ENCODE measurements at places on chromosomes 3 and 15.

DNA sequence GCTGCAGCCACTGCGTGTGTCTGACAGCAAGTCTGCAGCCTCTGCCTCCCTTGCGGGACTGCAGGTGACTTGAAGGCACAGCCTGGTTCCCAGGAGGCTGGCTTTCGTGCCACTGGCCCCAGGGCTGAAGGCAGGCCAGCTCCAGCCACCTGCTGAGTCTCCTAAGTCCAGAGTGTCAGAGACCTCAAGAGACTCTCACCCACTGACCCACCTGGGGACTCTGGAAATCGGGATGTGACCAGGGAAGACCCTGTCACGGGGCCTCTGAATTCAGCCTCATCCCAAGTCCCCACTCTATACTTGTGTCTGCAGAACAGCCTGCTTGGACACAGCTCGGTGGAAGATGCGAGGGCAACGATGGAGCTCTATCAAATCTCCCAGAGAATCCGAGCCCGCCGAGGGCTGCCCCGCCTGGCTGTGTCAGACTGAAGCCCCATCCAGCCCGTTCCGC lies 16.3 kb downstream of the ISG20 start:
- H3K27me3 ChIP-seq, result no peaks in the 10 kb centered on the region
- H3K27ac ChIP-seq, result peak overlapping the region; percentile 81
- H3K4me1 ChIP-seq, result peaks cover 37% of the 10 kb centered on the region
- DNase-seq, result no peak
- no peak overlapping the region for H3K4me3 ChIP-seq

GRCh38 chr15:78695854-78696253 lies 54.8 kb upstream of the CHRNB4 start:
- no peak for DNase-seq
- H3K4me3 ChIP-seq, result no peak overlapping the region
- peaks cover under 1% of the 10 kb centered on the region for H3K27me3 ChIP-seq
- H3K27ac ChIP-seq, result no peak overlapping the region

DNA sequence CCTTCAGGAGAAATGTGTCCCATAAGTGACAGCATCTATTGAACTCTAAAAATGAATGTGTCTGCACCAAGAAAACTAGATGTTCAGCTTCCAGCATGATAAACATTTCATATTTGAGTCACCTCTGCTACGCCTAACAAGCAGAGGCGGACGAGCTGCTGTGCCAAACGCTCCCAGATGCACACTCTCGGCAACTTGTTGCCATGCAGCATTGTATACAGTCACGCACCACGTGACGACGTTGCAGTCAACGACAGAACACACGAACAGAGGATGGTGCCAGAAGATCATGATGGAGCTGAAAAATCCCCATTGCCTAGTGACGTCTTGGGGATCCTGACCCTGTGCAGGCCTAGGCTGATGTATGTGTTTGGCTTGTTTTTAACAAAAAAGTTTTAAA lies 137.5 kb downstream of the XXYLT1 start:
- peak overlapping the region; percentile 74 for H3K27ac ChIP-seq
- peaks cover 4% of the 10 kb centered on the region for H3K36me3 ChIP-seq
- H3K4me3 ChIP-seq, result no peak overlapping the region
- DNase-seq, result peak; percentile 9
- H3K27me3 ChIP-seq, result no peaks in the 10 kb centered on the region

GRCh38 chr15:31458596-31459399 lies 132.2 kb downstream of the KLF13 start:
- H3K4me3 ChIP-seq, result no peak overlapping the region
- peaks cover 14% of the 10 kb centered on the region for H3K4me1 ChIP-seq
- H3K27ac ChIP-seq, result peak overlapping the region; percentile 39
- no peaks in the 10 kb centered on the region for H3K27me3 ChIP-seq

DNA sequence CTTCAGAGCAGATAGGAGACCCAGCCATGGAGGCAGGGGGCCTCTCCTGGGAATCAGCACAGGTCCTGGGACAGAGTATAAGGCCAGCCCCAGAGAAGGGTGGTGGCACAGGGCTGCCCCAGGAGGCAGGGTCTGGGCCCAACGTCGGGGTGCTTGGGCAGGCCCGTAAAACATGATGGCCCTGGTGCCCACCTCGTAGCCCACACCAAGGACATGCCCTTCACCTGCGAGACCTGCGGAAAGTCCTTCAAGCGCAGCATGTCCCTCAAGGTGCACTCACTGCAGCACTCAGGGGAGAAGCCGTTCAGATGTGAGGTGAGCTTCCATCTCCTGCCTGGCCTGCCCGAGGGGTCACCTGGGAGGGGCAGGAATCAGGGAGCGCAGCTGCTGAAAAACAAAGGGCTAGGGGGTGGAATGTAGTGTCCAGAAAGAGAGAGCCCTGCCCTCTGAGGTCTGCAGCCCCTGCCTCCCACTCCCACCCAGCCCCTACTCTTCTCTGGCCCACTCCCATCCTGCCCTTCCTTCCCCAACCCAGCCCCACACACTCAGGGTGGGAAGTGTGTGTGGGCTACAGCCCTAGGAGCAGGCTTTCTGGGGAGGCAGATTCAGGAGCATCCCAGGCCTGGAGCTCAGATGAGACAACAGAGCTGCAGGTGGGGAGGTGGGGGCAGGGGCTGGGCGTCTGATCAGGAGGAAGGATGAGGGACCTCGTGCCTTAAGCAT lies 9.5 kb downstream of the ZBTB47 start:
- no peak for DNase-seq
- H3K27ac ChIP-seq, result no peak overlapping the region
- H3K4me1 ChIP-seq, result peaks cover 6% of the 10 kb centered on the region
- no peaks in the 10 kb centered on the region for H3K27me3 ChIP-seq
- no peak overlapping the region for H3K4me3 ChIP-seq
- H3K36me3 ChIP-seq, result peaks cover 6% of the 10 kb centered on the region

DNA sequence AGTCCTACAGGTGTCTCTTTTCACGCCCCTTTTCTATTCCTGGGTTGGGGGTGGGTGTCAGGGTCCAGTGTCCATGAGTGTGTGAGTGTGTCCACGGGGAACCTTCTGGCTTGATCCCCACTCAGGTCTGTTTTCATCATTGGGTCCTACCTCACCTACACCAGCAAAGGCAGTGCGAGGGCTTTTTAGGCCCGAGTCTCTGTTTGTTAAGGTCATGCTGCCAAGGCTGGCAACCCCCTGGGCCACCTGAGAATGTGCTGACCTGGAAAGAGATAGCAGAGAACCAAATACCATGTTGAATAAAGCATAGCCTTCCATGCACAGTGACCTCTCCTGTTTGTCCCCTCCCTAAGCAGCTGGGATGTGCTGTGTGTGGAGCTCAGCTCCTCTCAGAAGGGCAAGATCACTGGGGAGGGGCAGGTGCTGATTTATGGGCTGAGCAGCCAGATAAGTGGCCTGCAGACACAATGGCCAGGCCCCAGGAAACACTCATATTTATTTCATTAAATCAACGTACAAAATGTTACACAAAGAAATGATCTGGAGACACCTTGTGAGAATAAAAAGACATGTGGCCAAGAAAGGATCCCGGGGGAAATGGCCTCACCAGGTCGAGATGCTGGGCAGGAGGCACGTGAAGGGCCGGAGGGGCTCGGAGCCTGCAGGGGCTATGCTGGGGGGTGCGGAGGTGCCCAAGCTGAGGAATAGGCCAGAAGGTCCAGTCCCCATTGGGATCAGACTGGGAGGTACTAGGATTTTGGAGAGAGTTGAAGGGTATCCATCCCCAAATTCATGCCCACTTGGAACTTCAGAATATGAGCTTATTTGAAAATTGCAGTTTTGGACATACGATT lies 36.1 kb downstream of the RAB6B start:
- H3K36me3 ChIP-seq, result no peaks in the 10 kb centered on the region
- H3K27ac ChIP-seq, result peak overlapping the region; percentile 22
- no peak for DNase-seq
- H3K27me3 ChIP-seq, result no peaks in the 10 kb centered on the region
- no peak overlapping the region for H3K4me3 ChIP-seq

DNA sequence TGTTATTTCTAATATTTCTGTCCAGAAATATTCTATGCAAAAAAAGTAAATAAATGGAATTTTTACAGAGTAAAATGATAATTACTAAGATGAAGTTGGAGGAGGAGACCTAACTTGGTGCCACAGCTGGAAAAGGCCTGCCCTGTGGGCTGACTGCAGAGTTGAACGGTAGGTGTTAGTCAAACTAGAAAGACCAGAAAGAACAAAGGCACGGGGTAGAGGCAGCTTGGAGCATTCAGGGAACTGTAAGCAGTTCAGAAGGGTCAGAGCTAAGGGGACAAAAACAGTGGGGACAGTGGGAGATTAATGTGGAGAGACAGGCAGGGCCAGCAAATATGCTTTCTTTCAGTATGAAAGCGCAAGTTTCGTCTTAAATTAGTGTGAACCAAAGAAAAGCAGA lies 39.3 kb upstream of the PTPRG start:
- H3K4me3 ChIP-seq, result no peak overlapping the region
- H3K4me1 ChIP-seq, result no peaks in the 10 kb centered on the region
- no peaks in the 10 kb centered on the region for H3K27me3 ChIP-seq
- no peak overlapping the region for H3K27ac ChIP-seq
- no peak for DNase-seq
- H3K36me3 ChIP-seq, result no peaks in the 10 kb centered on the region

DNA sequence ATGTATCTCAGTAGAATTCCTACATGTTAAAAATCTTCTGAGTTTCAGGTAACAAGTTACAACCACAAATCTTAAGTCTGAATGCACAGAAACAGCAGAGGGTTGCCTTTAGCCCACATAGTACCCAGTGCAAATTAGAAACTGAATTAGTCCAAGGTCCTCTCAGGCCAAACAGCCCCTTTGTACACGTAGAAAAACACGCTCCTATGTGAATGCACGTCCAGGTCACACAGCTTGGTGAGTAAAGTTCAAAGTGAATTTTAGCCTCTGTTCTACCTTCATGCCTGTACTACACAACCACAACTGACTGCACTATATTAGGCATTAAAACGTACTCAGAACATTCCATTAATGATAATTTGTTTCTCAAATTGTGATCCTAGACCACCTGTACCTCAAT lies 46.3 kb downstream of the GYG1 start:
- H3K4me1 ChIP-seq, result peaks cover 7% of the 10 kb centered on the region
- H3K27ac ChIP-seq, result no peak overlapping the region
- no peaks in the 10 kb centered on the region for H3K27me3 ChIP-seq
- H3K36me3 ChIP-seq, result peaks cover 43% of the 10 kb centered on the region
- DNase-seq, result no peak

- peak overlapping the region; percentile 87 for H3K4me3 ChIP-seq
- peaks cover 29% of the 10 kb centered on the region for H3K27me3 ChIP-seq
- no peak for DNase-seq
- H3K4me1 ChIP-seq, result peaks cover 13% of the 10 kb centered on the region
Observed at GRCh38 chr15:72797338-72797689, 13.8 kb upstream of the ADPGK start.

- H3K27me3 ChIP-seq, result peaks cover 15% of the 10 kb centered on the region
- H3K36me3 ChIP-seq, result peaks cover 4% of the 10 kb centered on the region
- H3K4me3 ChIP-seq, result no peak overlapping the region
- no peak overlapping the region for H3K27ac ChIP-seq
- no peak for DNase-seq
Observed at GRCh38 chr15:98889930-98890695, 117.5 kb downstream of the PGPEP1L start.

DNA sequence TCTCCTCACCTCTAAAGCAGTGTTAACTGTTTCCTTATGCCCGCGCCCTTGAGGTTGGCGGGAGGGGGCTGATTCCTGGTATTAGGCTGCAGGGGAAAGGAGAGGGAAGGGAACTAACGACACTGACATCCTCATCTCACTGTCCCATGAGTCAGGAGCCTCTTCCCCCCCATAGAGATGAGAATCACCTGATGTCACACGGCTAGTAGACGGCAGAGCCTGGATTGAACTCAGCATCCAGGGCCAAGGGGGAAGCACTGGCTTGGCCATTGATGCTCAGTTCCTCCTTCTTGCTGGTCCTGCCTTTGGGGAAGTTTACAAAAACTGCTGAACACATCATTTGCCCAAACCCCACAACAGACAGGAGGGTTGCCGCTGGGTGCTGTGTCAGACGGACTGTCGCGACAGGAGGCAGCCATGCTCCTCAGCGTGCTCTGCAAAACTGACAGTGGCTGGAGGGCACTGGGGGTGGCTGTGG lies 38.5 kb downstream of the IDH2 start:
- no peak overlapping the region for H3K27ac ChIP-seq
- peaks cover 31% of the 10 kb centered on the region for H3K4me1 ChIP-seq
- no peak for DNase-seq
- peaks cover 6% of the 10 kb centered on the region for H3K36me3 ChIP-seq
- H3K27me3 ChIP-seq, result no peaks in the 10 kb centered on the region
